ENCODE measurements at places on chromosomes 6 and 20.

DNA sequence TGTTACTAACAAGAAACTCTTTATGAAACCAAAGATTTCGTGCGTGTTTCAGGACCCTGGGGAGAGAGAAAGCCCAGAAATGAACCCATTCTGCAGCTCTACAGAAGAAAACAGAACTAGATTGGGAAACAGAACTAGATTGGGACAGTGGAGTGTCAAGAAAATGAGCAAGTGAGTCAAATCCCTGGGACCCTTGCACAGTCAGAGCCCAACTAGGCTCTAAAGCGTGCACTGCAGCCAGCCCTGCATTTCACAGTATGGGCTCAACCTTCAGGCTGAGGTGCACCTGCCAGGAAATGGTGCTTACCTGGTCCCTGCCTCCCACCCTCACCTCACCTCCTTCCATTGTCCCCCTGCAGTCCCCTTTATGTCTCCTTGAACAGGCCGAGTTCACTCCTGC is 39.7 kb downstream of the BFSP1 start:
- DNase-seq, result no peak

GRCh38 chr20:36110994-36111393 is 43.5 kb upstream of the EPB41L1 start:
- DNase-seq, result no peak

- no peak for DNase-seq
Measured at GRCh38 chr6:33082702-33083101, 6.9 kb downstream of the HLA-DPB1 start.

GRCh38 chr6:144661116-144661806 is 376.1 kb downstream of the UTRN start:
- DNase-seq, result no peak

DNA sequence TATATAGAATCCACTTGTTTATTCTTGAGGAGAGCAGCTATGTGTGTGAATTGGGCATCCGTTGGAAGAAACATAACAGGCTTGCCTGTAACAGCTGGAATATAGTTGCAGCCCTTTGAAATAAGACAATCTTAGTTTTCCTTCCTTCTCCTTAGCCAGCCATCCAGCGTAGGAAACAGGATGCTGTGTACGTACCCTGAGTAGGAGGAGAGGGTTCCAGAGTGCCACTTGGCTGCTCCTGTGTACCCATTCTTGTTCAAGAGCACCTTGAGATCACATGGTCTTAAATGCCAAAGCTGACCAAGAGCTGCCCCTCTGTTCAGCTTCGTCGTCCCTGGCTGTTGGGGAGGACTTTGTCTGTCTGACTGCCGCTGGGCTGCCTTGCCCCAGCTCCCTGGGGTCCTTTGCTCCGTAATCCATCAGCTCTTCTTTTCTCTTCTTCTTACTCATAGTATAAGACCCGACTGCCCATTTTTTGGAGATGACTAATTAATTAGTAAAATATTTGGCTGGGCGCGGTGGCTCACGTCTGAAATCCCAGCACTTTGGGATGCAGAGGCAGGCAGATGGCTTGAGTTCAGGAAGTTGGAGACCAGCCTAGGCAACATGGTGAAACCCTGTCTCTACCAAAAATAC is 49.0 kb downstream of the RREB1 start:
- DNase-seq, result peak; percentile 79

GRCh38 chr6:132067286-132067685 is 116.1 kb upstream of the CCN2 start:
- DNase-seq, result no peak

GRCh38 chr6:46437671-46438221 is 53.5 kb downstream of the RCAN2 start:
- DNase-seq, result peak; percentile 54

GRCh38 chr6:121439475-121439874 is 4.0 kb downstream of the GJA1 start:
- no peak for DNase-seq

DNA sequence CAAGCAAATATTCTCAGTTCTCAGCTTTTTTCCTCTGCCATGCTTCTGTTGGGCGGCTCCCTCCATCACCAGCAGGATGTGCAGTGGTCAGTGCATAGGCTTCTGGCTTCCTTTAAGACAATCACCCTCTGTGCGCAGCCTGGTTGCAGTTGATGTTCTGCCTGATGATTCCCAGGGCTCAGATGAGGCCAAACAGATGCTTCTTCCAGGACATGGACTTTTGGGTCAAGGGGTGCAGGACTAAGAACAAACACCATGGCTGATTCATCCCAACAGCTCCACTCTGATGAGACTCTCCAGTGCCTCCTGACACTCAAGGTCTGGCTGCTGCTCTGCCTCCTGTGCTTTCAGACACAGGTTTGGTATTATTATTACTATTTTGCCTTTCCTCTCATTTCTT is 554.8 kb upstream of the CDH4 start:
- no peak for DNase-seq

DNA sequence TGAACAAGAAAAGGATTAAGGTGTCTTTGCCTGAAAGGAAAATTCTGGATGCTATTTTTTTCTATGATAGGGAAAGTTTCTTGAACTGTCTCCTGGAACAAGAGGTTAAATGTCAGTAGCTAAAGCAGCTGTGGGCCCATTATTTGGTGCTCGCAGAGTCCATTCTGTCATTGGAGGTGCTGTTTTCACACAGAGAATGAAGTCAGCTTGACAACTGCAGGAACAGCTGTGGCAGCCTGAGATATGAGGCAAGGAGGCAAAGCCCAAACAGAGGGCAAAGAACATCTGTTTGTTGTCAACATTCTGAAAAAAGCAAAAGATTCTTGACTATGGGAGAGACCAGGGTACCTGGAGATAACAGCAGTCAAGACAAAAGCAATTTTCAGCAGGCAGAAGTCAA is 548.2 kb downstream of the KIF16B start:
- DNase-seq, result no peak

GRCh38 chr6:165308926-165309731 is at the start of gene C6orf118:
C6orf118 (minus strand) TSS chr6:165309605; CDS start chr6:165309586, 19 bp downstream.
- peak; percentile 85 for DNase-seq

DNA sequence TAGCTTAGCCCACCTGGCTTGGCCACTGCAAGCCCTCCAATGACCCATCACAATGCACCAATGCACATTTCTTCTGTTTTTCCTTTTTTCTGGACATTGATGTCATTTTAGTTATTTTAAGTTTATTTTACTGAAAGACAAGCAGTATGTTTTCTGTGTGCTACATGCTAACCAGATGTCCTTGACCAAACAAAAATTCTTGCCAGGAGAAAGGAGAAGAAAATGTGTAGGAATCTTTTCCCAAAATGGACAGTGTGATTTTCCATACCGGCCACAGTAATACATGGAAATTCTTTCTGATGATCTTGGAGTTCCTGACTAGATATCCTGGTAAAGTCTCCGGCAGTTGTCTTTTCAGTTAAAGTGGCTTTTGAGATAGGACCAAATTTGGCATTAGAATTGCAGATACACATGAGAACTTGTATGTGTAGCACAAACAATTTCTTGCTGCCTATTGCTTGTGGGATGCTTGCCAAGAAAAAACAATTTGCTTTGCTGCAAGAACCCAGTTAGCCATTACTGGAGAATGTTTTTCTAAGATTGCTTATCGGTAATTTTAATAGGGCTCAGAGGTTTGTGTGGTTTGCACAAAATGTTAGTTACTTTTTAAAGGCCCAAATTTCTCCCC is 696.5 kb upstream of the CITED2 start:
- no peak for DNase-seq

GRCh38 chr6:130111031-130111430 is 92.7 kb downstream of the L3MBTL3 start:
- DNase-seq, result no peak

- no peak for DNase-seq
Measured at GRCh38 chr6:12602951-12603672, 113.5 kb upstream of the PHACTR1 start.

DNA sequence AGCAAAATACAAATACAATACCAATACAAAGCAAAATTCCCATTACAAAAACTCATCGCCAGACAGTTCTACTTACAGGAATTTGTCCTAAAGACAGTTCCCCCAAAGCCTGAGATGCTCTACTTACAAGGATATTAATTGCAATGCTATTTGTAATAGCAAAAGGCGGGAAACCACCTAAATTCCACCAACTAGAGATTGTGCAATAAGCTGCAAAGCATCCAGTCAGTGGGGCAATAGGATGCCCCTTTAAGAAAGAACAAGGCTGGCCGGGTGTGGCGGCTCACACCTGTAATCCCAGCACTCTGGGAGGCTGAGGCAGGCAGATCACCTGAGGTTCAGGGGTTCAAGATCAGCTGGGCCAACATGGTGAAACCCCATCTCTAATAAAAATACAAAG is 39.1 kb downstream of the FAM209B start:
- DNase-seq, result no peak
